ENCODE measurements at places on chromosomes 2 and 18.

- DNase-seq = no peak
Observed at GRCh38 chr18:75678627-75679026, 251.1 kb upstream of the SMIM21 start.

GRCh38 chr2:74522516-74522915, 3.5 kb downstream of the DQX1 start:
- DNase-seq = no peak

GRCh38 chr2:43057742-43058725, 168.4 kb downstream of the ZFP36L2 start:
- no peak for DNase-seq

DNA sequence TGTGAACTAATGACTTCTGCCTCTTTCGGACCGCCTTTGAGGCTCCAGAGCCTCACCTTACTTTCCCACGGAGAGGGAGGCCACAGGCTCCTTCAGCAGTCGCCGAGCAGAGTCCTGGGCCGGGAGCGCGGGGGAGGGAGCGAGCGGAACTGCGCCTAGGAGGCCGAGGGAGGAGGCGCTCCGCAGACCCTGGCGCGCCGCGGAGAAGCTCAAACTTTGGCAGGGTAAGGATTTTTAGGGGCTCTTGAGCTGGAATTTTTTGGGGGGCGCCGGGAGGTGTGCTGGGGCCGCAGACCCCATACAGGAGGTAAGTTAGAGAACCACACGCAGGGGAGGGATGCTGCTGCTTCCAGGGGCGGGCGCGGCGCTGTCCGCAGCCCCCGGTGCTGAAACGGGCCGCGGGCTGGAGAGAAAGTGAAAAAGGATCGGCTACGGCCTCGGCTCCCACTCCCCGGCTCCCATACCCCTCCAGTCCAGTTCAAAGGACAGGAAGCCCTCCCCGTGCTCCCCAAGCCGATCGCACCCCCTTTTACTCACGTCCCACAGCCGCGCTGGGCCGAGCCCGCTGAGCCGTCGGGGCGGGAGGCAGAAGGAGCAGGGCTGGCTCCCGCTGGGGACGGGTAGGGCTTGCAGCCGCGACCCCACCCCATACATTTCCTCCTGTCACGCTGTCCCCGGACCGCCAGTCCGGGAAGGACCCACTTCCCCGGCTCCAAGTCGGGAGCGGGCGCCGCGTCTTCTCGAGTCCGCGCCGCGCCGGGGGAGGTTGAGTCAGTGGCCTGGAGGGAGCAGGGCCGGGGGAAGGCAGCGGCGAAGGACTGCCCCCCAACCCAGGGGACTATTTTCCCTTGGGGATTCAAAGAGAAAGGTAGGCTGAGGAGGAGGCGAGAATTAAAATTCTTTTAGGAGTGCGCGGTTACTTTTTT, at the start of gene CNGA3:
Gene CNGA3 (plus strand): TSS at position 146 of the 926 bp plus-strand sequence. CDS start 23,520 bp downstream, outside the sequence.
- no peak for DNase-seq

- no peak for DNase-seq
Observed at GRCh38 chr2:85549826-85550225, 10.9 kb downstream of the MAT2A start.

DNA sequence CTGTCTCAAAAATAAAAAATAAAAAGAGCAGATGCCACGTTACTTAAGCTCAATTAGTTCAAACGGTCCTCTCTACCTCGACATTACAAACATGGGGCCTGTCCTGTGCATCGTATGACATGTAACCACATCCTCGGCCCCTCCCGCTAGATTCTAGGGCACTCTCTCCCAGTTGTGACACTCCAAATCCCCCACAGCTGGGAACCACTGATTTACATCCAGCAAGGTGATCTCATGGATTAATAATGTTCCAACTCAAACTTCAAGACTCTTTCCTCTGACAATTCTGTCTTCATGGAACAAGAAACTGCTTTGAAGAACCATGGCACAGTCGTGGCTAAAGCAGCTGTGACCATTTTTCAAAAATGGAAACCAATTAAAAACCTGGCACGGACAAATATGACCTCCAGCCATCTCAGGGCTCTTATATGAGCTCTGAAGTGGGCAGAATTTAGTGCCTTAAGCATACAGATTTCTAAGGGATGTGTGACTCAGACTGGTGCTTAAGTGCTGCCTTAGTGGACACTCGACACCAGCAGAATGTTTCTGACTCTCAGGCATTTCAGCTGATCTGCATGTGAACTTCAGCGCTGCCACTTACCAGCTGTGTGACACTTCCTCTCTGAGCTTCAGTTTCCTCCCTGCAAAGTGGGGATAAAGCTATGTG, 31.7 kb upstream of the ASAP2 start:
- peak; percentile 34 for DNase-seq

- DNase-seq = no peak
Observed at GRCh38 chr2:61354543-61355197, 116.2 kb downstream of the USP34 start.

DNA sequence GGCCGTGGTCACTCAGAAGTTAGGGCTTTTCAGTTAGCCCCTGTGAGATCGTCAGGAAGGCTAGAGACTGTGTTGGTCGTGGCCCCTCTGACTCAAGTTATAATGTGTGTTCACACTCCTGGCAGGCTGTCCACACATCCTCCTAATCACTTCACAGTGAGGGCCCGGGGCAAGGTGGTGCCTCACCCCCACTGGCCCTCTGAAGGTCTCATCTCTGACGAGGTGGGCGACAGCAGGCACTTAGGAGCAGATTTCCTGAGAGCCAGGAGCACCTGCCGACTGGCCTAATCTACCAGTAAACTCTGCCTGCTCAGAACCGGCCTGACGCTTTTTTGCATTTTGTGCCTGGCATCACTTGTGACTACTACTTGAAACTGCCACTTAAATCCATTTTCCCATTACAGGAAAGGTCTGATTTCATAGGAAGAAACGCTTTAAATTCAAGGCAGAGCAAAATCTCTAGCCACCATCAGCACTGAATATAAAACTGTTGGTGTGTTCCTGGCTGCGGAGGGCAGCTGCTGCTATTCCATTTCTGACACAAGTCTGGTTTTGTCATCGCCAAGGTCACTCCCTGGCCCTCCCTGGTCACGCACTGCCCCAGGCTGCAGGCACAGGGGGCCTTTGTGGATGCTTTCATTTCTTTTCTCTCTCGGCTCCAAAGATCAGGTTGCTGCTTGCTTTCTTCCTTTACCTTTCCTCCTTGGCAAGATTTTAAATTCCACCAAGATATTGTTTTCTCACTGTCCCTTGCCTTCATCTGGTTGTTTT, 48.0 kb downstream of the RAB12 start:
- DNase-seq = no peak

DNA sequence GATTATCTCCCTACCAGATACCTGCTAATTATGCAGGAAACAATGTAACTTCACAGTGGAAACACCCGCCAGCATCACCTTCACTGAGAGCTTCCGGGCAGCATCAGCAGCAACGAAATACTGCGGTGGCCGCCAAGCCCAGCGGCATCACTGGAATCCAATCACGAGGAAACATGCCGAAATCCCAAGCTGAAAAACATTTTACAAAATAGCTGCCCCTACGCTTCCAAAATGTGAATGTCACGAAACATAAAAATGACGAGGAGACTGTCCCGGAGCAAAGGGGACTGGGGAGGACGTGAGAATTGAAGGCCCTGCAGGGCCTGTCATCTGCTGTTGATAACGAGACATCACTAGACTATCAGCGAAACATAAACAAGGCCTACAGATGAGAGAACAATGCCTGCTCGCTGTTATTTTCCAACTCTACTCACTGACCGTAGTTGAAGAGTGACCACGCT, 82.6 kb downstream of the HDAC4 start:
- no peak for DNase-seq

- DNase-seq = no peak
Observed at GRCh38 chr2:26640331-26640745, 828 bp downstream of the CIB4 start.

GRCh38 chr2:195392446-195393336, 264.3 kb upstream of the SLC39A10 start:
- DNase-seq = no peak

- DNase-seq = no peak
Observed at GRCh38 chr18:78228974-78229373, 750.6 kb upstream of the SALL3 start.

DNA sequence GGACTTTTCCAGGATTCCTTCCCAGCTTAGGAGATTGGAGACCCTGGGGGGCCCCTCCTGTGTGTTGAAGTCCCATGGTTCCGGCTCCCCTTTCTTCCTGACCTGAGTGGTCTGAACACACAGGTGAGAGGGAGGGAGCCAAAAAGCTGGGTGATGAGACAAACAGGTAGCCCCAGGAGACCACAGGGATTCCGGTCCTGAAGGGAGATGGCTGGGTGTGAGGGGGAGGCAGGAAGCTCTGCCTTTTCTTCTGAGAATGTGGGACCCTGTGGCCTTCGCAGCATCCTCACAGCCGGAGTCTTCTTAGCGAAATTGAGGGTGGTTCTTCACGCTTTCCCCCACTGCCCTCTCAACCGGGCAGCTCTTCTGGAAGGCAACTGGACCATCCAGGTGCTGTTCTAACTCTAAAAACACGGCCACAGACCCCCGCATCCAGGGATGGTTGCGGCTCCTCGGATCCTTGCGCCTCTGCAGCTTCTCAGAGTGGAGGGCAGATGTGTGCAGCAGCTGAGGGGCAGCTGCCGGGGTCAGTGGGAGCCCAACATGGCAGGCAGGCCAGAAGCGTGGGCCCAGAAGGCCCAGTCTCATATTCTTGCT, 4.4 kb downstream of the SLC66A3 start:
- DNase-seq = no peak

GRCh38 chr2:235129850-235130249, 178.0 kb downstream of the SH3BP4 start:
- no peak for DNase-seq

- no peak for DNase-seq
Observed at GRCh38 chr2:156005531-156005930, 327.0 kb downstream of the NR4A2 start.

- DNase-seq = no peak
Observed at GRCh38 chr2:228118940-228119339, 62.5 kb downstream of the SPHKAP start.

- no peak for DNase-seq
Observed at GRCh38 chr2:42927334-42928160, 135.2 kb upstream of the HAAO start.

- DNase-seq = peak; percentile 25
Observed at GRCh38 chr2:216492597-216493333, 5.9 kb upstream of the RPL37A start.

DNA sequence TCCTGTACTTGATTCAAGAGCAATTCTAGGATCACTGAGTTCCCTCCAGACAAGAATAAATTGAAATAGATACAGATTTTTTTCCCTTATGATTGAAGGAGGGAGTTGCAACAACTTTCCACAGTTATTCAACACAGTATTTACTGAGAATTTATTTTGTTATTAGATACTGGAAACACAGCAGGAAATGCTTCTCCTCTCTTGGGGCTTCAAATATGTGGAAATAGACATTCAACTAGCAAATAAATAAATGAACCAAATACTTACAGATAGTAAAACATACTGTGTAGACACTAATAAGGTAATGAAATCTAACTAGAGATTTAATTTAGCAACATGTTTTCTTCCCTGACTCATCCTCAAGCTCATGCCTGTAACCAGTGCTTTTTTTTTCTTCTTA, 169.2 kb downstream of the LNPK start:
- no peak for DNase-seq

DNA sequence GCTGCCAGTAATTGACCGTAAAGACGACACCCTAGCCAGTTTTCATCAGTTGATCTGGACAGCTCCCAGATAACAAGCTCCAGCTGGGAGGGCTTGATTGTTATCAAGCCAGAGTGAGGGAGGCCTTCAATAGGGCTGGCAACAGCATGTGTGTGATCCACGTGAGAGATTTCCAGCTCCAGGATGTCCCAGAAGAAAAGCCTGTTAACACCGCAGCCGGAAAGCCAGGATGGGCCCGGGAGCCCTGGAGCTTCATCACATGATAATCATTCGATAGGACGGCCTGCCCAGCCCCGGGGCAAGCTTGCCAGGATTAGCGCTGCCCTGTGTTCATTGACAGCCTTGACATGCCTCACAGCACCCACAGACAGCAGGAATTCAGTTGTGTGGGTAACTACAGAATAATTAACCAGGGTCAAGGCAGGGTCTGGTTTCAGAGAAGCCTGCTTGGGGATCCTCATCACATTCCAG, 182.5 kb downstream of the C1D start:
- no peak for DNase-seq

GRCh38 chr2:88011011-88011410, 5.3 kb downstream of the RNU2-63P start:
- no peak for DNase-seq

- no peak for DNase-seq
Observed at GRCh38 chr18:22044474-22045220, 124.7 kb upstream of the GATA6 start.

DNA sequence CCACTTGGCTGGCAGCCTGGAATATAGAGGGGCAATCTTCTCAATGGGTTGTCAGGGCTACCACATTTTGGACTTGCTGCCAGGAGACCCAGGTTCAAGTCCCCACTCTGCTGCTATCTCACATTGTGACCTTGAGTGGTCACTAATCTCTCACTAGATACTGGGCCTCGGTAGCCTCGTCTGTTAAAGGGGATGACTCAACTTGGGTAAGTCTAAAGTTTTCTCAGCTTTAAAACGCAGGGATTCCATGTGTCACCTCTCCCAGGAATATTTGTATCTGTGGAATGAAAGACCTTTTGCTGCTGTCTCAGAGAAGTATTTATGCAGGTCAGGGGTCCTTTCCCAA, 86.3 kb downstream of the SEMA4F start:
- DNase-seq = no peak

DNA sequence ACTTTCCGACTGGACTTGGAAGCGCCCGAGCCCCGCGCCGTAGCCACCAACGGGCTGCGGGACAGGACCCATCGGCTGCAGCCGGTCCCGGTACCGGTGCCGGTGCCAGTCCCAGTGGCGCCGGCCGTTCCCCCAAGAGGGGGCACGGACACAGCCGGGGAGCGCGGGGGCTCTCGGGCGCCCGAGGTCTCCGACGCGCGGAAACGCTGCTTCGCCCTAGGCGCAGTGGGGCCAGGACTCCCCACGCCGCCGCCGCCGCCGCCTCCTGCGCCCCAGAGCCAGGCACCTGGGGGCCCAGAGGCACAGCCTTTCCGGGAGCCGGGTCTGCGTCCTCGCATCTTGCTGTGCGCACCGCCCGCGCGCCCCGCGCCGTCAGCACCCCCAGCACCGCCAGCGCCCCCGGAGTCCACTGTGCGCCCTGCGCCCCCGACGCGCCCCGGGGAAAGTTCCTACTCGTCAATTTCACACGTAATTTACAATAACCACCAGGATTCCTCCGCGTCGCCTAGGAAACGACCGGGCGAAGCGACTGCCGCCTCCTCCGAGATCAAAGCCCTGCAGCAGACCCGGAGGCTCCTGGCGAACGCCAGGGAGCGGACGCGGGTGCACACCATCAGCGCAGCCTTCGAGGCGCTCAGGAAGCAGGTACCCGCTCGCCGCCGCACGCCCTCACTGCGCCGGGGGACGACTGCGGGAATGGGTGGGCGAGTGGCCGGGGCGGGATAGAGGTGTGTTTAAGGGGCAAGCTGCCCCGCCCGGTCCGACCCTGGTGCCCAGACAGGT, 713 bp downstream of the ATOH8 start:
- no peak for DNase-seq

Data from NCI-H1436 (cell line).